Fibroblast of the aortic adventitia (primary cell): ENCODE measurements at places on chromosomes 16 and 17. TPM values are rescaled to one million over a fixed set of nuclear protein-coding genes. Genes with fewer than 3 reads are reported as not detected.

ABI3 gene
- total RNA-seq = 0.18 TPM in 1 of 2 replicates, not detected in the other

NSRP1 gene
- total RNA-seq = 13.4 and 22.1 TPM in 2 replicates

SPATA22 gene
- total RNA-seq = not detected in 2 replicates

MT1M gene
- 3.4 and 10.3 TPM in 2 replicates for total RNA-seq

ALOX12 gene
- total RNA-seq = 0.65 TPM in 1 of 2 replicates, not detected in the other

ABCA10 gene
- total RNA-seq = 2.8 and 7.5 TPM in 2 replicates

ZG16 gene
- total RNA-seq = not detected in 2 replicates

TXNL4B gene
- total RNA-seq = 8.1 and 24.8 TPM in 2 replicates

KRTAP3-3 gene
- not detected in 2 replicates for total RNA-seq

SOST gene
- total RNA-seq = 0.09 TPM in 1 of 2 replicates, not detected in the other

PPP1R1B gene
- 4.1 and 9.0 TPM in 2 replicates for total RNA-seq

HS3ST3B1 gene
- 2.3 and 9.1 TPM in 2 replicates for total RNA-seq

SSTR5 gene
- not detected in 2 replicates for total RNA-seq

CCDC47 gene
- 70.2 and 264 TPM in 2 replicates for total RNA-seq

CMTM1 gene
- total RNA-seq = 3.2 TPM in 1 of 2 replicates, not detected in the other

HEATR3 gene
- 14.8 and 18.8 TPM in 2 replicates for total RNA-seq

SMARCE1 gene
- 112 and 119 TPM in 2 replicates for total RNA-seq

WNT9B gene
- 0.09 TPM in 1 of 2 replicates, not detected in the other for total RNA-seq

WNK4 gene
- 0.45 and 3.5 TPM in 2 replicates for total RNA-seq

ASGR1 gene
- total RNA-seq = 0.09 and 2.8 TPM in 2 replicates

CACNG3 gene
- total RNA-seq = not detected in 2 replicates

PABPN1L gene
- not detected in 2 replicates for total RNA-seq

ZNF205 gene
- total RNA-seq = 12.3 and 14.7 TPM in 2 replicates

ACACA gene
- 67.4 and 72.7 TPM in 2 replicates for total RNA-seq

HSPB9 gene
- total RNA-seq = not detected in 2 replicates

ZNF785 gene
- total RNA-seq = 8.1 and 8.3 TPM in 2 replicates

CLEC19A gene
- total RNA-seq = not detected in 2 replicates

SLC16A3 gene
- 13.0 and 44.6 TPM in 2 replicates for total RNA-seq

KRTAP4-9 gene
- total RNA-seq = not detected in 2 replicates

OR1E1 gene
- not detected in 2 replicates for total RNA-seq

MYH8 gene
- not detected in 2 replicates for total RNA-seq

EPX gene
- not detected in 2 replicates for total RNA-seq

ALOXE3 gene
- total RNA-seq = 0.09 TPM in 1 of 2 replicates, not detected in the other

OR1A2 gene
- total RNA-seq = not detected in 2 replicates

BLTP2 gene
- 99.3 and 200 TPM in 2 replicates for total RNA-seq

PDE6G gene
- 0.63 TPM in 1 of 2 replicates, not detected in the other for total RNA-seq

APOBR gene
- not detected in 2 replicates for total RNA-seq

KSR1 gene
- total RNA-seq = 19.4 and 45.9 TPM in 2 replicates

CDK3 gene
- 1.1 TPM in 1 of 2 replicates, not detected in the other for total RNA-seq

EDC4 gene
- total RNA-seq = 29.1 and 47.4 TPM in 2 replicates

SLC16A5 gene
- 2.8 and 4.4 TPM in 2 replicates for total RNA-seq

BAIAP3 gene
- total RNA-seq = 0.09 TPM in 1 of 2 replicates, not detected in the other

SPATA32 gene
- not detected in 2 replicates for total RNA-seq

ABHD15 gene
- total RNA-seq = 5.5 and 15.3 TPM in 2 replicates

TBC1D26 gene
- 0.65 TPM in 1 of 2 replicates, not detected in the other for total RNA-seq

GJD3 gene
- 5.9 TPM in 1 of 2 replicates, not detected in the other for total RNA-seq

NXPH3 gene
- 1.4 and 1.9 TPM in 2 replicates for total RNA-seq

CNTD1 gene
- 0.54 TPM in 1 of 2 replicates, not detected in the other for total RNA-seq

ARHGAP23 gene
- 36.6 and 38.3 TPM in 2 replicates for total RNA-seq

GINS3 gene
- 2.1 and 10.7 TPM in 2 replicates for total RNA-seq

SYNGR3 gene
- total RNA-seq = 0.98 and 1.4 TPM in 2 replicates

PARD6A gene
- total RNA-seq = 1.4 TPM in 1 of 2 replicates, not detected in the other

PHKG2 gene
- total RNA-seq = 20.8 and 24.0 TPM in 2 replicates
